ENCODE measurements at places on chromosomes 1 and 21.

- no peak for DNase-seq
Observed at GRCh38 chr1:30672661-30673060, 50.7 kb downstream of the MATN1 start.

- no peak for DNase-seq
Observed at GRCh38 chr1:147110434-147110833, 61.8 kb downstream of the PRKAB2 start.

DNA sequence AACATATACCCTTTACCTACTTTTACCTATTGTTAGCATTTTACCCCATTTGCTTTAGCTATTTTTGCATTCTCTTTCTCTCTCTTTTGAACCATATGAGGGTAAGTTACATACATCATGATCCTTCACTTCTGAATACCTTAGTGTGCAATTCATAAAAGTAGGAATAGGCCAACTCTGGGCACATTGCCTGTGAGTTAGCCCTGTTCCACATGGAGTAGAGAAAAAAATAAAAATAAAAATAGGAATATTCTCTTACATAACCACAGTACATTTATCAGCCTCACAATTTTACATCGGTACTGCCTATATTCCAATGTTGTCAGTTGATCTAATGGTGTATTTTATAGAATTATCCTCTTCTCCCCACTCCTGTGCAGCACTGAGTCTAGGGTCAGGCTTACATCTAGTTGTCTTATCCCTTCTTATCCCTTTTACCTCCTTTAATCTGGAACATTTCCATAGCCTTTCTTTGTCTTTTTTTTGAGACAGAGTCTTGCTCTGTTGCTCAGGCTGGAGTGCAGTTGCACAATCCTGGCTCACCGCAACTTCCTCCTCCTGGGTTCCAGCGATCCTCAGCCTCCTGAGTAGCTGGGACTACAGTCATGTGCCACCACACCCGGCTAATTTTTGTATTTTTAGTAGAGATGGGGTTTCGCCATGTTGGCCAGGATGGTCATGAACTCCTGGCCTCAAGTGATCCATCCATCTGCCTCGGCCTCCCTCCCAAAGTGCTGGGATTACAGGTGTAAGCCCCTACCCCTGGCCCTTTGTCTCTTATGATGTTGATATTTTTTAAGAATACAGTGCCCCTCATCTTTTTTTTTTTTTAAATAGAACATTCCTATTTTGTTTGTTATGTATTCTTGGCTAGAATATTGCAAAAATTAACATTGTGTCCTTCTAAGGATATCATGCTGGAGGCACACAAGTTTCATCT is 11.1 kb upstream of the SLC30A1 start:
- no peak for DNase-seq

- no peak for DNase-seq
Observed at GRCh38 chr1:111876631-111877030, 112.8 kb downstream of the KCND3 start.

- no peak for DNase-seq
Observed at GRCh38 chr1:67597336-67597735, 87.7 kb upstream of the GADD45A start.

GRCh38 chr1:36717431-36717830 is 234.7 kb upstream of the CSF3R start:
- no peak for DNase-seq

DNA sequence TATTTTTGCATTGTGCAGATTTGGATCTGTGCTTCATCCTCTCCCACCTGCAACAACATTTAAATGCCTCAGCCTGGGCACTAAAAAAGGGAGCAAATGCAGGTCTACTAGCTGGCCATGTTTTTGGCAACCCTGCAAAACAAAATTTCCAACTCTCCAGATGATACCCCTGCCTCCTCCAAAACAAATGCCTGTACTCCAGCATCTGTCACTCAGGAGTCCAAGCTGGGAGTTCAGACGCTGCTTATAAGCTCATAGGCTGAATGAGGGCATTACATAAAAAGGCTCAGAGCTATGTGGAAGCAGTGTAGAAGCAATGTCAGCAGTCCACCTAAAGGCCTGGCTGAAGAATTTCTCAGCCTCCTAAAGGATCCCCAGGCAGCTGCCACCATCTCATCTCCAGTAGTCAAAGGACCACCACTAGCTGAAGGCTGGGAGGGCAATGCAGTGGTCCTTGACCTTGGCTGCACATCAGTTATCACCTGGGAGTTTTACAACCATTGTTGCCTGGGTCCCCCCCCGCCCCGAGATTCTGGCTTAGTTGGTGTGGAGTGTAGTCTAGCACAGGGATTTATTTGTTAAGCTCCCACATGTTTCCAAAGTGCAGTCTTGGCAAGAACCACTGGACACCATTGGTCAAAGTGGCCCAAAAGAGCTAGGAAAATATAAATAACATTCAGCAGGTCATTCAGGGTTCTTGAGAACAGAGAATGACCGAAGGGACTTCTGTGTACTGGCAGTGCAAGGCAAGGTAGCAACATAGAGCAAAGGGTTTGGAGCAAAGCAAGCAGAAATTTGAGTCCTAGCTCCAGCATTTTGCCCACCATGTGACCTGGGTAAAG is 57.2 kb downstream of the ITPKB start:
- DNase-seq: no peak

DNA sequence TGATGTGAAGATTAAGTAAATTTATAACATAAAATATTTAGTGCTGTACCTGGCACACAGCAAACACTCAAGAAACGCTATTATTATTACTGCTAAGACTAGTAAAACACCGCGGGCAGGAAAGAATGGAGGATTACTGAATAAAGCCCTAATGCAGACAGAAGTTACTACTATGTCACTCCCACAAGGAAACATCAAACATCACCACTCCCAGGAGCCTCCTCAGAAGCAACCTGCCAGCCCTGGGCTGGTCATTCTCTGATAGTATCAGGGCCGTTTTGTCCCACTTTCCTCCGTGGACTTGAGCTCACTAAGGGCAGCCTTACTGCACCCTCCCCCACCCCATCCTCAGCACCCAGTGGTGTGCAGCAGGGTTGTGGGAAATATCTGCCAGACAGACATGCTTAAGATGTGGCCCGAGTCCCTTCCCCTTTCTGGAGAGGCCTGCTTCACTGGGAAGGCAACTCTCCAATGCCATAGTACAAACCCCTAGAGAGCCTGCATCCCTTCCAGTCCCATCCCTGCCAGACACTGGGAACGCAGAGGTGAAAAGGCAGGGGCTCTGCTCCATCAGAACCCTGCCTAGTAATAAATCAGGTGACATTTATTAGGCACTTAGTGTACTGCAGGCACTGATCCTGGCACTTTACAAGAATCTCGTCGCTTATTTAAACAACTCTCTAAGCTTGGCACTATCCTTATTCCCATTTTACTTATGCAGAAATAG is 41.7 kb upstream of the ECE1 start:
- no peak for DNase-seq

- no peak for DNase-seq
Observed at GRCh38 chr1:199319341-199319740, 680.5 kb downstream of the PTPRC start.

DNA sequence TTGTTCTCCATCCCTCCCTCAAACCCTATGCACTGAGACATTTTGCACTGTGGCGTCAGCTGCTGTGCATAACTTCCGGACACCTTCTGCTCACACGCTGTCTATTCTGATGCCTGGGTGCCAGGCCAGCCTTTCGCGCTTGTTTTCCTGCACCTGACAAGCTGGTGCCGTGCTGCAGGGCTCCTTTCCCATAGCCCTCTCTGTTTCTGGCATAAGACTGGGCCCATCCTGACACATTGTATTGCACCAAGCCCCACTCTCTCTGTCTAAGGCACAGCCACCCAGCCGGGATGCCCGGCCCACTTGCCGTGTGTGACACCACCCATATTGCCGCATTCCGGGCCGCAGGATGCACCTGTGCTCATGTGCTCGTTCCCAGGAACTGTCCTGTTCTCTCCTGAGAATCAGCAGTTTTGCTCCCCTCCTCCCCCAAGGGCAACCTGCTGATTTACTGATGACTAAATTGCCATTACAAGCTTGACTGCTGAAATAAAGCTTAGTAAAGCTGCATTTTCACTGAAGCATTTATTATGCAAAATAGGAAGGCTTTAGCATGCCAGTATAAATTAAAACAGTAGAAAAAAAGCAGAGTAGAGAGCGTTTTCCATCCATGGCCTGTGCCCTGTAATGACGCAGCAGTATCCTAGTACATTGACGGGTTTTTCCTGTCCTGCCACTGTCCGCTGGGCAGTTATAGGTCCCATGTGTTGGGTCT is 88.0 kb downstream of the CD247 start:
- DNase-seq: peak; percentile 39

DNA sequence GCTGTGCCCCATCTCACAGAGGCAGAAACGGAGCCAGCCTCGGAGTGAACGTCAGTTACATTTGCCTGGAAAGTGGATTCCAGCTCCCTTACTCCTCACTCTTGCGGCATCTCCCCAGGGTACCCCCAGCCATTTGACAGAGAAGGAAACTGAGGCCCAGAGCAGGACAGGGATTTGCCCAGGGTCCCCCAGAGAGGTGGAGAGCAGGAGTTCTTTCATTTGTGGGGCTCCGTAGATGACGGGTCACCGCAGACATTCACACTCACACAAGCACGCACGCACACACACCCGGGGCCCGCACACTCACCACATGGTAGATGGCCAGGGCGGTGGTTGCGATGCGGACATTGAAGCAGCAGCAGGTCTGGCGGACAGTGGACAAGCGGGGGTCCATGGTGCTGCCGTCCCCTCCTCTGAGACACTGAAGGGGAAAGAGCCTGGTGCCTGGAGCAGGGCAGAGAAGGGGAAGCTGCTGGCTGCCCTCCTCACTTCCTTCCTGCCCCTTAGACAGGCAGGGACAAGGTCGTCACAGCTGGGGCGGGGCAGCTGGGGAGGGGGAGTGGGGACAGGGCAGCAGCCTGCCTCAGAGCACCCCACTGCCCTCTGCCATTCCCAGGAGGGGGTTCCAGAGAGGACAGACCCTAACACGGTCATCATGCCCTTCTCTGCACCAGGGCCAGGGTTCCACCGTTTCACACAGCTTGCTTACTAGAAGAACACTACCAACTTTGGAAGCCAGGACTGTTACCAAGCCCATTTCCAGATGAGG is at the start of gene LAPTM5:
Gene LAPTM5 (minus strand): TSS at position 423 of the 769 bp plus-strand sequence. CDS start 29 bp downstream, at position 394.
- DNase-seq: no peak

DNA sequence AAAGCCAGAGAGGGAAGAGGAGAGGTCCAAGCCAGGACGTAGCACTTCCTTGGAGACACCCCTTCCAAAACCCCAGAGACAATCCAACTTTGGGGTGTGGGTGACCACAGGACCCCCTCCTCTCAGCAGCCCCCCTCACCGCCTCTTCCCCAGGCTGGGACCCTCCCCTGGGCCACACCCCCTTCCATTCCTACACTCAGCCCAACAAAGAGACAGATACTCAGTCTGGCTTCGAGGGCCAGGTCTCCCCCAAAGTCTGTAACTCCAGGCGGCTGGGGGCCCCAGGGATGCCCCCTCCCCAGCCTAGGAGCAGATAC is 1.4 kb downstream of the MEX3A start:
- no peak for DNase-seq

- peak; percentile 72 for DNase-seq
Observed at GRCh38 chr1:23657659-23658275, 33.8 kb upstream of the RPL11 start.

DNA sequence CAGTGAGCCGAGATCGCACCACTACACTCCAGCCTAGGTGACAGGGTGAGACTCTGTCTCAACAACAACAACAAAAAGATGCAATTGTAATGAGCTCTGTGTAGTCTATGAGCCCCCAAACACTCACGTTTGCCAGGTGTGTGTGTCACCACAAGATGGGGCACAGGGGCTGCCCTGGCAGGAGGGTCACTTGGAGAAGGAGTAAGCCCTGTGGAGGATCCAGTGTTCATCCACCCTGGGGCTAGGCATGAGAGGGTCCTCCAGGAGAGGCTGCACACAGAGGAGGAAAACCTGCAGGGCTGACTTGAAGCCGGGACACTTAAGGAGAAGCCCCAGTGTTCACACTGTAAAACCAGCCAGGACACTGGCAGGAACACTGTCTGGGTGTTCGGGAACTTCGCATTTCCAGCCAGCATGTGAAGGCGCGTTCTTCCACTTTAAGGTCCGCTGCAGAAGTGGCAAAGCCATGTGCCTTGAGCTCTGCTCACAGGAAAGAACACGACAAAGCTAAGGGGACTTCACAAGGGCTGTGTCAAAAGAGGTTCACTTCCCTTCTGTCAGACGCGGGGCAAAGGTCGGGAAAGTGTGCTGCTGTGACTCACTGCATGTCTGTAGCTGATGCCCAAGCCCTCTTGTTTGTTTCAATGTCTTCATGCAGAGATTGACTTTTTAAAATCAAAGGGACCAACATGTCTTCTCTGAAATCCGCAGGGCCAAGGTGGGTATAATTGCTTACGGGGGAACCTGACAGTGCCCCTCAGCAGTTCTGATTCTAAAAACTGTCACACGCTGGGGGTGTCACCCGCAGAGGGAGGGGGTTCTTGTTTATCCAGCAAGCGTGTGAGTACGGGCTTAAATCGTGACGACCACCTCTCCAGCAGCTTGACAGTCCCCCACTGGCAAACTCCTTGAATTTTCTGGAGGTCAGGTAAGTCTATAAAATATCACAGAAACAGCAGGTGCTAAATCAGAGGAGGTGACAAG is 102.8 kb downstream of the RIPK4 start:
- no peak for DNase-seq

DNA sequence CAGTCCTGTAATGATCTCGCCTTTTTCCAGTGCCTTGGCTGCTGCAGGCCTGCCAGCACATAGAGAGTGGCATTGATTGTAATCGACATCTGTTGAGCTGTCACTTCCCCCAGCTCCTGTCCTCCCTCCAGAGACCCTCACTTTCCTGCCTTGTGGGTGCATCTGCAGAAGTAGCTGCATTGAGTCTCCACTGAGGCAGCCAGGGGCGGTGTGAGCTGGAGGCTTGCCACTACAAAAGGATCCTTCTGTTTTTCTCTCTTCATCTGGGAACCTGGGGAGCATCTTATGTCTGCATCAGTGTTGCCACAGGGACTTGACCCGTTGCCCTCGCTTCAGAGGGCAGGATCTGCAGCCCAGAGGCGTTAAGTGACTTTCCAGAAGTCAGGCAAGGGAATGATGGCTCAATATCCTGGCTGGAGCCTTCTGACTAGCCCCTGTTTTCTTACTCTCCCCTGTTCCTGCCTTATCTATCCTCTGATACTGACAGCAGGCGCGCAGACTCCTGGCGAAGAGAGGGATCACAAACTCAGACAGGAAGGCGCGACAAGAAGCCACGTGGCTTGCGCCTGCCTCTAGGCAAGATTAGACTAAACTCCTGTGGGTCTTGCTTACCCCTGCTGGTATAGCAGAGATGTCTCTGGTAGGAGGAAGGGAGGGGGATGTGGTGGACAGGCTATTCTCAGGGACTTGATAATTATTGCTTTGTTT is 13.3 kb upstream of the FMOD start:
- DNase-seq: no peak

DNA sequence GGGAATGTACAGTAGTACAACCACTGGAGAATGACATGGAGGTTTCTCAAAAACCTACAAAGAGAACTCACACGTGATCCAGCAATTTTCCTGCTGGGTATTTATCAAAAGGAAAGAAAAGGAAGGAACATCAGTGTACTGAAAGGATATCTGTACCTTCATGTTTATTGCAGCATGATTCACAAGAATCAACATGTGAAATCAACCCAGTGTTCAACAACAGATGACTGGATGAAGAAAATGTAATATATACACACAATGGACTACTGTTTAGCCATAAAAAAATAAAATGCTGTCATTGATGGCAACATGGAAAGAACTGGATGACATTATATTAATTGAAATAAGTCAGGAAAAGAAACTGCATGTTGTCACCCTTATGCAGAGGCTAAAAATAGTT is 19.0 kb upstream of the CYP4A11 start:
- DNase-seq: no peak
